Activated T-helper 17 cell treated with anti-CD3 and anti-CD28 coated beads, Interleukin-2, amount 50 U/mL, for 72 hours (primary cell): ENCODE measurements at places on chromosomes 12 and 14. TPM values are rescaled to one million over a fixed set of nuclear protein-coding genes. Genes with fewer than 3 reads are reported as not detected.

GRCh38 chr14:43525658-43526057 is 981.4 kb downstream of the FSCB start:
- ATAC-seq: no peak

CD9 gene
- 0.76 TPM for total RNA-seq

DNA sequence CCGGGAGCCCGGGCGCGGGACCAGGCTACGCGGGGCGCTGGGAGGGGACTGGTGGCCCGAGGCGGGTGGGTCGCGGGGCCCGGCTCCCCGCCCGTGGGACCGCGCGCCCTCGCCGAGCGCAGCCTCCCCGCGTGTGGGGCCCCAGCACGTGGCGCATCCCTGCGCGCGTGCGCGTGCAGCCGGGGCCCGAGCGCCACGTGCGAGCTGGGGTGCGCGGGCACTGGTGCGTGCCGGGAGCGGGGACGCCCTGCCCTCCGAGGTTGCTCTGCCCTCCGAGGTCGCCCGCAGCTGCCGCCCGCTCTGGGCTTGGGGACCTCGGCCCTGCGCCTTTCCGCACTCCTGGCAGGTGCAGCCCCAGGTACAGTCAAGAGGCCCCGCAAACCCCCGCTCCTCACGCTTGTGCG is 365 bp upstream of the CCDC88C start:
- ATAC-seq: peak; percentile 34

IL22 gene
- total RNA-seq: 253 TPM

- no peak for ATAC-seq
These were observed 18.6 kb downstream of the KMT2D start for GRCh38 chr12:49041881-49042484.

CNIH1 gene
- 60.8 TPM for total RNA-seq

GRCh38 chr12:55718015-55718414 is 2.2 kb downstream of the BLOC1S1 start:
- ATAC-seq: no peak

DNA sequence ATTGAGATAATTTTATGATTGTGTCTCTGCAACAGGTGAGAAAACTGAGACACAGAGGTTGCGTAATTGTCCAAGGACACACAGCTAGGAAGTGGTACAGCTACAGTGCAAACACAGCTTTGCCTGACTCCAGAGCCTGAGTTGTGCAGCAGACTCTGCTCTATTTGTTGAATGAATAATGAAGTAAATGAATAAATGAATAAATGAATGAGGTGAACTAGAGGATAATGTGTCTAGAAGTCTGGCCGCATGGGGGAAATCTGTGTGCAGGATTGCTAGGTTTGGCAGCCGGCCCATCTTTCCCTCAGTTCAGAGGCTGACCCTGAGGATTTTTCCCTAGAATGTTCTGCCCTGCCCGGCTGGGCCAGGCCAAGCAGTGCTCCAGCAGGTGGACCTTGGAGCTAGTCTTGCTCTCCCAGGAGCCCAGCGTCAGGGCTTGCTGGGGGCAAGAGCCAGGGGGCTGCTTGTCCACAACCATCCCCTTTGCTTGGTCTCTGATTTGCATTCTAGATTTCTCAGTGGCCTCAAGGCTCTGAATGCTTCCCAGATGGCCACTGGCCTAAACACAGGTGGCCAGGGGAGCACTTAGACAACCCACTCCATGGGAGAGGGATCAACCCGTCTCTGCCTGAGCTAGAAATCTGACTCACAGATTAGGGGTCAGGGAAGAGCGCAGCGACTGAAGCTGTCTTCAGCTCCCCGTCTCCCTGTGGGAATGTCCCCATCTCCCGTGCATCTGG is 225.2 kb downstream of the C12orf75 start:
- ATAC-seq: no peak

GRCh38 chr14:75054421-75054820 is 3.2 kb upstream of the MLH3 start:
- ATAC-seq: no peak

DNA sequence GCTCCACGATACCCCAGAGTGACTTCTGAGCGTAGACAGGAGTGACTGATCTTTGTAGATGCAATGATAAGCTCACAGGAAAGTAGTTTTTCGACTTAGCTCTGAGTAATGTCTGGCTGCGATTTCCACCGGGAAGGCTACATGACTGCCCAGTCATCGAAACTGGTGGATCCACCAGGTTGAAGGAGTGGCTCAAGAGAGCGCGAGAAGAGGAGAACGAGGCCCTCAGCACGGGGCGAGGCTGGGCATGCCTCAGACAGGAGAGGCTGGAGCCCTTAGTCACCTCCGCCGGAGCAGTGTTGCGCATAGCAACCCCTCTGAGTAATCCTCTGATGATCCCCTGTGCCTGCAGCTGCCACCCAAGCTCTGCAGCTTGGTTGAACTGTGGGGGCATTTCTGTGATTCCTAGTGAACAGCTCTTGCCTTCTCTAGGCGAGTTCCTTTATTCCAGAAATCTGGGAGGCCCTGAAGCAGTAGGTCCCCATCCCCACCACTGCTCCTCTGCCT is 25.6 kb downstream of the ELK3 start:
- ATAC-seq: peak; percentile 17
